LNCaP clone FGC (cell line): ENCODE measurements at places on chromosomes 3 and 15.

GRCh38 chr3:147159141-147159540 lies 247.2 kb downstream of the ZIC4 start:
- no peak for DNase-seq

- peak; percentile 7 for DNase-seq
These were observed 29.0 kb downstream of the CCDC33 start for GRCh38 chr15:74265046-74265639.

GRCh38 chr15:95919460-95919859 lies 411.0 kb upstream of the NR2F2 start:
- no peak for DNase-seq

GRCh38 chr3:177055605-177056571 lies 141.4 kb downstream of the TBL1XR1 start:
- no peak for DNase-seq

DNA sequence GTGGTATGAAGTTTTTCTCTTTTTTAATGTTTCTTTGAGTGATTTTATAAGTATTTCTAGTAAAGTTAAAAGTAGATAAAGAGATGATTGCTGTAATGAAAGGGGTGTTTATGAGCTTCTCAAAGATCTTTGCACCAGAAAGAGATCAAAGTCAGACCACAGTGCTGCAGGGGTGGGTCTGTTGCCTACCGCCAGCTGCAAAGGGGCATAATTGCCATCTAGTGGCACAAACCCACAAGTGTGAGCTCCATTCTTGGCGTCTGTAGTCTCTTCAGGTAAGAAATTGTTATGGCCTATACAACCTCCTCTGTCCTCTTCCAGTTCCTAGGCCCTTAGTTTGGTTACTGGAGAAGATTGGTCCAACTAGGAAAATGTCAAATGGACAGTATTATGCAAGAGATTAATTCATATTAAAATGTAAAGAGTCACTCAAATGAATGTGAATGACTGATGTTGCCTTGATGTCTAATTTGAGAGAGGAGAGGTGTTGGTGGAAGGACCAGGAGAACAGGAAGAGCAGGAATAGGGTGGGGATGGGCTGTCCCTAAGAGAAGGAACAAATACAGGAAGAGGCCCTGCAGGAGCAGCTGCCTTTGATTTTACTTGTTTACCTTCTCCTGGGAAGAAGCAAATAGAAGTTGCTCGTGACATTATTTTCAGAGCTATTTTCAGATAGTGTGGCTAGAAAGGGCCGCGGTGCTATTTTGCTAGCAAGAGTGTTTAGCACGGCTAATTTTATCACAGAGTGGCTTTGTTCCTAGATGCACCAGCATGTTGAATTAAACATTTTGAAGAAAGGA lies 53.0 kb upstream of the GSK3B start:
- DNase-seq, result peak; percentile 95

DNA sequence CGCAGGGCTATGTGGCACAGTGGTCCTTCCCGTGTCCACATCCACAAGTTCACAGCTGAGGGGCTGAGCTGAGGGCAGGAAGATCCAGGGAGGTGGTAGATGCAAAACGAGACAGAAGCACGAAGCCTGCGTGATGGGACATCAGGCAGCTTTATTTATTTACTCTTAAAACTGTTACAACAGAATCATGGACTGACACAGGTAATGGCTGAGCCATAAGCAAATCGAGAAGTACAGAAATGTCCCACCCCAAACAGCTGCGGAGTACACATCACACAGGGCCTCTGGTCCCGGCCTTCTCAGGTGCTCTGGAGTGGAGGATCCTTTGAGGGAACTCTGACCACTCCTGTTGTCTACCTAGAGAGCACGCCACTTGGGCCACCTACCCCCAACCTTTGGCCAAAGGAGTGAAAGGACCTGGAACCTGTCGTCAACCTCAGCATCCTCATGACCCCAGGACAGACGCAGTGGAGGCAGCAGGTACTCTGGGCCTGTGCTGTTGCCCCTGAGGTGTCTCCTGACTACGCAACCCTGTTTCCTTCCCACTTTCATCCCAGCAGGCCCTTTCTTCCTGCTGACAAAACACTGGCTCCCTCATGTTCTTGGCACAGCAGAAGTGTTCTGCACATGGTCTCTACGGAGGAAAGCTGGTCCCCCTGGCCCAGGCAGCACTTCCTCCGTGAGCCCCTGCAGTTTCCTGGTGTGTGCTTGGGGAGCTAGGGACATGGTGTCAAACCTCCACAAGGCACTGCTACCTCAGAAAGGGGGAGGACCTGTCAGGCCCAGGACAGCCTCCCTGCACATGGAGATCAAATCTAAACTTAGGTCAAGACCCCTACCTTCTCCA lies 47.8 kb downstream of the DHX30 start:
- DNase-seq, result no peak

- no peak for DNase-seq
These were observed 3.1 kb downstream of the C3orf62 start for GRCh38 chr3:49273825-49274532.

DNA sequence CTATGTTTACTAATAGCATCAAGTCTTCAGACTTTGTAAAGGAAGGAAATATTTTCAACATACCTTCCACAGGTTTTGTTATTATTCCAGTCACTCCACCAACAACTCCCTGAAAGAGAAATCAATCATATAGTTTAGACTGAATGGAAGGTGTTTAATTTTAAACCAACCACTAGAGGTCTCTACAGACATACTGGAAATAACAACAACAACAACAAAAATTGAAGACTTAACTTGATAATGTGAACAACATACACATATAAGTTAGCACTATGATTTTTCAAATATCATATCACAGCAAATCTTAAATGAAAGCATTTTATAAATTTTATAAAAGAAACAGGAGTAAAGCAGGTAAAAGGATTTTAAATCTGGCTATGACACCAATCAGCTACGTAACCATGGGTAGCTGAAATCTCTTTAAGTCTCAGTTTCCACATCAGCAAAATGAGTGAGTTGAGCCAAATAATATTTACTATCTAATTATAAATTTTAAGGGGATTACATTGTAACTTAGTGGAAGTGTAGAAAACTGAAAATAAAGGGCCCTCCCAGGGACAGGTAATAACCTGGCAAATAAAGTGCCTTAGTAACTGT lies 188.2 kb downstream of the VPS13C start:
- DNase-seq, result no peak

GRCh38 chr3:166118049-166118448 lies 280.8 kb upstream of the BCHE start:
- DNase-seq, result no peak

GRCh38 chr15:57685306-57686095 lies 21.0 kb upstream of the POLR2M start:
- DNase-seq, result no peak

- no peak for DNase-seq
These were observed 40.2 kb downstream of the LRRK1 start for GRCh38 chr15:100959066-100960050.

GRCh38 chr3:18633002-18633401 lies 207.9 kb upstream of the SATB1 start:
- peak; percentile 46 for DNase-seq

DNA sequence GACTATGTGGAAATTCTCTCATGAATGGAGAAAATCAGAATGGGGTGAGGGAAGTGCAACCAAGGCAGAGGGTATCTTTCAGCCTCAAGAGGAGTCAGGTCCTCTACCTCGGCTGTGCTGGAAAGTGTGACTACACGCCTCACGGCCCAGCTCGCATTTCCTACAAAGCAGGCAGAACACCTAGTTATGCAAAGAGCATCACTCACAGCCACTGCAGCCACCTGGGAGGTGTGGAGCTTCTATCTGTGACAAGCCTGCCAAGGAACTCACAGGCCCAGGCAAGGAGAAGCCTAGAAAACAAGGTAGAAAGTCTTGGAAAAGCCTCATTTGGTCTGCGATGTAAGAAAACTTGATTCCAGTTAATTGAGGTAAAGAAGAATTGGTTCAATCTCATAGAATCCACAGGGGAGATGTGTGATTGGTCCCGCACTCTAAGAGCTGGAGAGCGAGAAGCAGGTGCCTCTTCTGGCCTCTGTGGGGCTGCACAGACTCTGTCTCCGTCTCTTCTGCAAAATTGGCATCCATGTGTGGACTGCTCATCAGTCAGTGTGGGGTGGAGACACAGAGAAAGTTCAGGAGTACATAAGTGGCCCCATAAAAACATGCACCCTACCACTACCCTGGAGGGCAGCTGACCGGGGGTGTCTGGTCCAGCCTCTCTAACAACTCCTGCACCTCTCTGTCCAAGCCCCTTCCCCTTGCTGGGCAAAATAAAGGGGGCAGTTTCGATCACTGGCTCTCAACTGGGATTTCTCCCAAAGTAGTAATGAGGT lies 76.8 kb downstream of the TAMM41 start:
- no peak for DNase-seq

GRCh38 chr3:158101335-158102241 lies 4.6 kb downstream of the SHOX2 start:
- DNase-seq, result no peak

- DNase-seq, result no peak
These were observed 38.8 kb downstream of the TNK2 start for GRCh38 chr3:195869413-195870001.

GRCh38 chr15:65851981-65852380 lies 17.3 kb upstream of the RAB11A start:
- DNase-seq, result no peak
